ENCODE measurements at places on chromosomes 7 and 10.

DNA sequence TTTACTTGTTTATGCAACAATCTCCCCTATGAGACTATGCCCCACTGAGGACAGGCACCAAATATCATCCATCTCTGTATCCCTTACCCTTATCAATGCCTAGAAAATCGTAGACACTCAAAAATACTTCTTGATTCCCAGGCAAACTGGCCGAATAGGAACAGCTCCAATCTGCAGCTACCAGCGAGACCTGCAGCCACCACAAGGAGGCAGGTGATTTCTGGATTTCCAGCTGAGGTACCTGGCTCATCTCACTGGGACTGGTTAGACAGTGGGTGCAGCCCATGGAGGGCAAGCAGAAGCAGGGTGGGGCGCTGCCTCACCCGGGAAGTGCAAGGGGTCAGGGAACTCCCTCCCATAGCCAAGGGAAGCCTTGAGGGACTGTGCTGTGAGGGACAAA, 10.8 kb upstream of the PPP1R3C start:
- no peak for DNase-seq

GRCh38 chr10:94286901-94287300, 75.8 kb downstream of the NOC3L start:
- no peak for DNase-seq

- DNase-seq = no peak
These were observed 643.4 kb downstream of the AUTS2 start for GRCh38 chr7:70241536-70242175.

DNA sequence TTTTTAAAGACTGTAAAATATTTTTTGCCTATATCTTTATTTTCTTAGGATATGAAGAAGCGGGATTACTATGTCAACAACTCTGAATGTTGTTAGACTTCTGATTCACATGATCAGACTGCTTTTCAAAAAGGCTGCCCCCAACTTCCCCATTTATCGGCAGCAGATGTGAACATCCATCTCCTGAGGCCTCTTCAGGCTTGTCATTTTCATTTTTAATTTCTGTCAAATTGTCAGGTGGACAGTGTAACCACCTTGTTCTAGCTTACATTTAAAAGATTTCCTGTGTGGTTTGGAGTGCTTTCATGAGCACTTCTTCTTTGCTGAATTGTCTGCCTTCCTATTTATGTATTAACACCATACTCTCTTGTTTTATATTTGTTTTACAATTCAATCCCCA, 78.8 kb upstream of the GSDME start:
- no peak for DNase-seq

DNA sequence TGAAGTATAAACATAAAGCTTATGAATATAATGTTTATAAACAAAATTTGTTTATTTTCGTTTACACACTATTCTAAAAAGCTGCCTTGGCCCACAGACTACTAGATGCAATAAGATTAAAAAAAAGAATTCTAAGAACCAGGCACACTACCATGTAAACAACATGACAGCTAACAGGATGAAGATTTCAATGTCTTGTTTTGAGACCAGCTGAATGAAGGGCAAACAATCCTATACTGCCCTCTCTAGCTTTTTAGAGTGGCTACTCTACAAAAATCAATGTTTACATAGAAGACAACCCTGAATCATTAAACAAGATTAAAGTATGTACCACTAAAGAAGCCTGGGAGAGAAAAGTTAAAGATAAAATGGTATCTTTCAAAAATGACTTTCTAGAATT, 38.6 kb downstream of the SLC25A40 start:
- no peak for DNase-seq

GRCh38 chr10:108632144-108632543, 1291.2 kb downstream of the XPNPEP1 start:
- no peak for DNase-seq

DNA sequence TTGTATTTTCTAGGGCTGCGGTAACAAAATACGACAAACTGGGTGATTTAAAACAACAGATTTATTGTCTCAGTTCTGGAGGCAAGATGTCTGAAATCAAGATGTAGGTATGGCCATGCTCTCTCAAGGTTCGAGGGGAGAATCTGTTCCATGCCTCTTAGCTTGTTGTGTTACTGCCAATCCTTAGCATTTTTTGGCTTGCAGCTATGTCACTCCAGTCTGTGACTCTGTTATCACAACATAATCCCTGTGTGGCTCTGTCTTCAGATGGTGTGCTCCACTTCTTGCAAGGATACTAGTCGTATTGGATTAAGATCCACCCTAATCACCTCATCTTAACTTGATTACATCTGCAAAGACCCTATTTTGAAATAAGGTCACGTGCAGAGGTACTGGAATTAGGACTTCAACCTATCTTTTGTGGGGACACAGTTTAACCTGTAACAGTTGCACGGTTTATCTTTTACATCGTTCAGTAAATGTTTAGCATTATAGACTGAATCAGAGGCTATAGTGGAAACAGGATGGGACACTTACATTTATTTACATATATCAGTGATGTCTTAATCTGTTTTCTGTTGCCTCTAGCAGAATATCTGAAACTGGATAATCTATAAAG, 3.1 kb downstream of the C1GALT1 start:
- no peak for DNase-seq

- no peak for DNase-seq
These were observed 134.1 kb downstream of the FZD1 start for GRCh38 chr7:91398341-91398740.

- peak; percentile 20 for DNase-seq
These were observed 734 bp downstream of the ABCB4 start for GRCh38 chr7:87474533-87475358.

- no peak for DNase-seq
These were observed 96.2 kb downstream of the C10orf105 start for GRCh38 chr10:71623098-71623985.

DNA sequence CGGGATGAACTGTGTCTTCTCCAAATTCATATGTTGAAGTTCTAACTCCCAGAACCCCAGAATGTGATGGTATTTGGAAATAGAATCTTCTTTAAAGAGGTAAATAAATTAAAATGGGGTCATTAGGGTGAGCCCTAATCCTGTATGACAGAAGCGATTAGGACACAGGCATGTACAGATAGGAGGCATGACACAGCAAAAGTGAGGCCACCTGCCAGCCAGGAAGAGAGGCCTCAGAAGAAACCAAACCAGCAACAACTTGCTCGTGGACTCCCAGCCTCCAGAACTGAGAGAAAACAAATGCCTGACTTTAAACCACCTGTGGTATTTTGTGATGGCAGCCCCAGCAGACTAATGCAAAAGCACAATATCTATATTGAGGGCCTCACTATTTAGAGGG, 214.3 kb downstream of the NEBL start:
- DNase-seq = no peak

GRCh38 chr10:30671026-30671616, 41.6 kb upstream of the LYZL2 start:
- DNase-seq = peak; percentile 75

- DNase-seq = no peak
These were observed 34.9 kb downstream of the PRKAR2B start for GRCh38 chr7:107079212-107079940.

DNA sequence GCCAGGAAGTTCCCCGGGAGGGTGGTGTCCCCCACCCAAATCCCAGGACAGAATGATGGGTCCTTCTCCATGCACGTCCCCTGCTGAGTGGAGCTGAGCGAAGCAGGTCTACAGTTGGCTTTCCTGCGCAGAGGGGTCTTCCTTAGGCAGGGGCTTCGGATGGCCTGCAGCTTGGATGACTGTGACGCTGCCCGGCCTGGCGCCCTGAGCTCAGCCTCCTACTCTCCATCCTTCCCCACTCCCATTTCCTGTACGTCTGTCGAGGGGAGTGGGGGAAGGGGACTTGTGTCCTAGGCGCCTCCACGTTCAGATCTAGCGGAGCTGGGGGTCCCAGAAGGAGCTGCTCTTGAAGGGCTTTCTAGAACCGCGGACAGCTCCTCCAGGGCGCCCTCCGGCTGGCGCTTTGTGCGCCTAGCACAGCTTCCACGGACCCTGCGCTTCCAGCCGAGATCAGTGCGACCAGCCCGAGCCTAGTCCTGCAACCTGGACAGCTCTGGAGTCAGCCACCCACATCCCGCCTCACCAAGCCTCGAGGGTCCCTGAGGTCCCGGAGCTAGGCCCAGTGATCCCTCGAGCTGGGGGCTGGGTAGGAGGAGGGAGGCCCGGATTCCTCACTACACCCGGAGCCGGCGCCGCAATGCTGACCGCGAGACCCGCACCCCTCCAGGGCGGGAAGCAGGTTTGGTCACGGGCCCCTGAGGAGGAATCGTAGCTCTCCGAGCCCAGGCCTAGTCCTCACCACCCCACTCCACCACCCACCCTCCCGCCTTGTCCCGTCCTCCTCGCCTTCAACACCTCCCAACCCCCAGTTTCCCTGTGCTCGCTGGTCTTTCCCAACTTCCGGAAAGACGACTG, 1.9 kb downstream of the GRID1 start:
- no peak for DNase-seq

DNA sequence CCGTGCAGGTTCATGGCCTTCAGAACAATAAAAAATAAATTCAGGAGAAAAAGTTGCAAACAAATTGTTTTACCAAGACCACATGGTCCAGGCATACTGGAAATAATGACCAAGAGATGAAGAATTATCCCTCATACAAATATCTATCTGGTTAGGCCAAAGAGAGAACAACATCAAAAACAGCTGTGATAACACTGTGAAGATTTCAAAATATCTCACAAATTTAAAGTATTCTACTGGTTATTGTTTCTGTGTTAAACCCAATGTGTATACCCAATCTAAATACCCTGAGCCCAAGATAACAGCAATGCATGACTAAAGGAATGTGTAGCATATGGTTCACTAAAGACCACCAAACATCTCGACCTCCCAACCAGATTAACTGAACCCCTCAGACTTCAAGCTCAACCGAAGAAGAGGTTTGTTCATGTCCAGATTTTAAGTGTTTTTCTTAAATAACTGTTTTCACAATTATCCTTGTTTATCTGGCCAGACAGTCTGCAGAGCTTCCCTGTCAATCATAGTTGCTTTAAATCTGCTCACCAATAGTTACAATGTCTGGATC, 10.9 kb downstream of the OR9A2 start:
- DNase-seq = peak; percentile 80

DNA sequence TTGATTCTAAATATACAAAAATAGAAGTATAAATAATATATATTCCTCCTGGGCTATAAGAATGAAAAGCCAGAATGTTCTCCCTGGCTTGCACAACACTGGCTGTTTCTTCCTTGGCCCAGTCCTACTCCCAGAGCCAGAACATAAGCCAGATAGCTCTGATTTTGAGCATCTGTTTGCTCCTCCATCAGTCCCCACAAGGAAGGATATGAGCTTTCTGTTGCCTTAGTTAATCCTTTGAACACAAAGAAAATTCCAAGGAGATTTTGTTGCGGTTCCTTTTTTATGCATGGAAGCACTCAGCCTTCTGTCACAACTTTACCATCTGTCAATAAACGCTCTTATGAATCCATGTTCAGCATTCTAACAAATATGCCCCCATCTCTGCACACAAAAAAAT, 361.8 kb downstream of the IPMK start:
- DNase-seq = no peak

DNA sequence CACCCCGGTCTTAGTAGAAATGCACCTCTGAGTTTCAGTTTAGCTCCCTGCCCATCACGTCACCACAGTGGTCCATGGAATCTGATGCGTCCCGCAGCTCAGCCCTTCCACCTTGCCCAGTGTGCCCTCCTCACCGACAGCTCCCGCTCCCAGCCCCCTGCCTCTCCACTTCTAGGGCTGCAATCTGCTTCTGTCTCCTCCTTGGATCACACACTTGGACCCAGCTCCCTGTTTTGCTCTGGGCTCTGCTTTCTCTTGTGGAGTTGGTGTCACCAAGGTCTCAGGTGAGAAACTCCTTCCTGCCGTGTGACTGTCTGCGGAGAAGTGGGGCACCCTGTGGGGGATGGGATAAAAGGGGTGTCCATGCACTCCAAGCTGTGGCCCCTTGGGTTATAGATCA, 37.9 kb downstream of the GPR26 start:
- no peak for DNase-seq

DNA sequence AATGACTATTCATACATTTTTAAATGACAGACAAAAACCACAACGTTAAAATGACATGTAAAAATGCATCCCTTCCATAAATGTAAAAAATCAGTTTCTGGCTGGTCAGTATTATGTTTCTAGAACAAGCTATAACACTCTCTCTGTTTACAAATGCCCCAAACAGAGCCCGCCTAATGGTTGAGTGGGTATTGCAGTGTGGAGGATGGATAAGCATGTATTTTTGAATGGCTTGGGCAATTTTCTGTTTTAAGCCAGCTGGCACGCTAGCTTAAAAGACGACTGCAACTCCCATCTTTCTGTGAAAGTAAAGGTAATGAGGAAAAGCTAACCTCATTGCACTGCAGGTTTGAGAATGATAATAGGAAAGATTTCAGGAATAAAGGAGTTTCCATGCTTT, 430.7 kb downstream of the PARD3 start:
- no peak for DNase-seq

DNA sequence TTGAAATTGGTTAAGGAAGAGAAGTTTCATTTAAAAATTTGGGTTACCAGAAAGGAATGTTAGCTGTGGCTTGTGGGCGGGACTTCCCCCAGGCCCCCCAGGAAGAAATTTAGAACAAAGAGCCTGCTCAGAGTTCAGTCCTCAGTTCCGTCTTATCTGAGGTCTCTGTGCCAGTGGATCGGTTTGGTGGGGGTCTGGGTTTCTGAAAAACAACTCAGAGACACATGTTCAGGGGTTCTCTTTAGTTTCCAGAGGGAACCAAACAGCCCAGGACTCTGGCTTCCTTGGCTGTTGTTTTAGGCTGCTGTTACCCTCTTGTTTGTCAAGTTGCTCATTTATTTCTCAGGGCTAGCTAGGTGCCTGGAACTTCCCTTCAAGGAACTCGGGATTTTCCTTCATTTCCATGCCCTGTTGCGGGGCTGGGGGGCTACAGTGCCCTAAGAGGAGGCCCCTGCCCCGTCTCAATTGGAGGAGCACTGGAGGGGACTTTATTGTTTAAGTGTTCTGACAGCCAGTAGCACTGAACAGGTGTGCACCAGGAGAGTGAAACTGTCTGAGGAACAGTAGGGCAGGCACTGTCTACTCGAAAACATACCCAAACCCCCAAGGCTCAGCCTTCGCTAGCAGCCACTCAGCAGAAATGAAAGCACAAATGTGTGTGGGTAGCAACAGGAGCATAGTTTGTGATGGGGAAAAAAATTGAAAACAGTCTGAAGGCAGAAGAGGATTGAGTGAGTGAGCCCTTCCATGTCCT, 59.9 kb downstream of the ALOX5 start:
- no peak for DNase-seq

- DNase-seq = no peak
These were observed 14.1 kb upstream of the TMEM72 start for GRCh38 chr10:44897049-44897448.

All from fibroblast of gingiva (primary cell).